Fibroblast of skin of scalp (primary cell): ENCODE measurements at places on chromosomes 11 and 22.

GRCh38 chr11:78737891-78738290, 163.2 kb upstream of the NARS2 start:
- no peak for DNase-seq

GRCh38 chr11:94544646-94545263, 1.0 kb downstream of the FUT4 start:
- no peak for DNase-seq

GRCh38 chr11:69393865-69394233, 87.6 kb upstream of the LINC01488 start:
- no peak for DNase-seq

DNA sequence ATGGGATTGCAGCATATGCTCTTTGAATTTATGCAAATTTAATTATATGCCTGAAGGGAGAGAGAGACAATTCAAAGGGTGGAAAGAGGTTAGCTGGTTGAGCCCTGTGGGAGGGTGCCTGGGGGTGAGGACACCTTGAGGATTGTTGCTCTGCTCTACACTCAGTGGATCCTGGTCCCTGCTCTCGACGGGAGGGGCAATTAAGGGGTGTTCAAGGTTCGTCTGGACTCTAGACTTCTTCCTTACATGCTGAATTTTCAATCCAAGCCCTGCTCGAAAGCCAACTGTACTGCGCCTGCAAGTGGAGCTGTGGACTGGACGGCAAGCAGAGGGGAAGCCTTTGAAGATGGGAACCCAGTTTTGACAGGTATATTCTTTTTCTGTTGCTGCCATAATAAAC, 15.5 kb upstream of the OR5M11 start:
- no peak for DNase-seq

DNA sequence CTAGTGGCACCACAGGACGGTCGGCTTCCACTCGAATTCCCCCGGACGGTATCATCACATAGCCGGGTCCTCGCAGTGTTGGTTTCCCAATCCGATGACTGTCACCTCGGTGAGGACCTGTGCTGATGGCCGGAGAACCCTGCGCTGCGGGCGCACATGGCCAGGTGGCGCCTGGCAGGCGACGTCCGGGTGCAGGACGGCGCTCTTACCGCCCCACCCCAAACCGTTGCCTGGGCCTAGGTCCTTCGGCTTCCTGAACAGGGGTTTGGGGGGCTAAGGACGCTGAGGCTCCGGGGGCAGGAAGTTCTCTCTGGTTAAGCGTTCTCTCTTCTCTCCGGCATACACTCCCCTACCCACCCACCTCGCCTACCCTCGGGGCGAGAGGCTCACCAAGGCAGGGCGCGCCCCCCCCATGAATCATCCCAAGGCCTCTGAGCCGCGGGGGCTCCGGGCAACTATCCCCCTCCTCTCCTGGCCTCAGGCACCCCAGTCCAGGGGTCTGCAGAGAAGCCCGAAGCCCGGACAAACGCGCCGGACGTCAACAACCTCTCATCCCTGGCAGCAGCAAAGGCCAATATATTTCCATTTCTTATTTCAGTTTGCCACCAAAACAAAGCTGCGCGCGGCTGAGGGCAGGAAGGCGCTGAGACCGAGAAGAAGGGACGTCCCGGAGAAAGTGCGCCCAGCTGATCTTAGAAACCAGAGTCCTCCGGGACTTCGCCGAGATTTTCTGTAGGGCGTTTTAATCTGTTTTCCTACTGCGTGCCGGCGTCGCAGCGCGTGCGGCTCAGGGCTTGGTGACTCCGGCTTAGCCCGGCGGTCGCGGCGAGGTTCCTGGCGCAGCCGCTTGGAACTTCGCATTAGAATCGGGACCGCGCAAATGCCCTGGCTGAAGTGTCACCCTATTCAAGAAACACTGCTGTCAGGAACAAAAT, 5.6 kb downstream of the ALX4 start:
- peak; percentile 30 for DNase-seq

DNA sequence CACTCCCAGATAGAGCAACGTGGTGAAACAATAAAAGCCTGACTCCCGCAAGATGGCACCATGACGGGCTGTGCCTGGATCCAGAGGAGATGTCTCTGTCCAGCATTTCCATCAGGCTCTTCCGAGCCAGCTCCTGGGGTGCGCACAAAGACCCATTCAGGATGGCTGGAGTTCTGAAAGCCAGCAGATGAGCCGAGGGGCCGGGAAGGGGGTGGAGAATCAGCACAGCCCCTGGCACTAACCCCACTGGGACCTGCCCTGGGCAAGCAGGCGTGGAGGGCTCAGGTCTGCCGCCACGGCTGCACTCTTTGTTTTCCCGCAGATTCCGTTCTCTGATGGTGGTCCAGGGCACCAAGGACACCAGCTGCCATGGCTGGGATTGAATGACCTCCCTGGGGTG, 97.2 kb upstream of the BLID start:
- DNase-seq, result no peak
